ENCODE measurements at places on chromosomes 4 and X. TPM values are rescaled to one million over a fixed set of nuclear protein-coding genes. Genes with fewer than 3 reads are reported as not detected.

DNA sequence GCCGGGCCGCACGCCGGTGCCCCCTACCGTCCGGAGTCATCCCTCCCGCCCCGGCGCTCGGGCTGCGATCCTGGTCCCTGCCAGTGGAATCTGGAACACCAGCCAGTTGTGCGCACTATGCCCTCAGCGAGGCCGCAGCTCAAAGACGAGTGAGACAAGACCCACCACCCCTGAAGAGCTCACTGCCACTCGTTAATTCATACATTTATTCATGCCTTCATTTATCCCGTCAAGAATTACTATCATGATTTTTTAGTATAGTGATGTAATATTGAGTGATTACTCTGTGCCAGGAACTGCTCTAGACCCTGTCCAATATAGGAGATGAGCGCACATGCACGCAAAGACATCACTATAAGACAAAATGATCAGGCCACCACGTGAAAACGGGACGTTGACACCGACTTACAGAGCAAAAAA, 247 bp upstream of the PPA2 start:
- peaks cover 11% of the 10 kb centered on the region for H3K36me3 ChIP-seq
- H3K27me3 ChIP-seq: peaks cover 2% of the 10 kb centered on the region
- DNase-seq: no peak
- peaks cover 30% of the 10 kb centered on the region for H3K4me1 ChIP-seq
- peak overlapping the region; percentile 97 for H3K27ac ChIP-seq

DNA sequence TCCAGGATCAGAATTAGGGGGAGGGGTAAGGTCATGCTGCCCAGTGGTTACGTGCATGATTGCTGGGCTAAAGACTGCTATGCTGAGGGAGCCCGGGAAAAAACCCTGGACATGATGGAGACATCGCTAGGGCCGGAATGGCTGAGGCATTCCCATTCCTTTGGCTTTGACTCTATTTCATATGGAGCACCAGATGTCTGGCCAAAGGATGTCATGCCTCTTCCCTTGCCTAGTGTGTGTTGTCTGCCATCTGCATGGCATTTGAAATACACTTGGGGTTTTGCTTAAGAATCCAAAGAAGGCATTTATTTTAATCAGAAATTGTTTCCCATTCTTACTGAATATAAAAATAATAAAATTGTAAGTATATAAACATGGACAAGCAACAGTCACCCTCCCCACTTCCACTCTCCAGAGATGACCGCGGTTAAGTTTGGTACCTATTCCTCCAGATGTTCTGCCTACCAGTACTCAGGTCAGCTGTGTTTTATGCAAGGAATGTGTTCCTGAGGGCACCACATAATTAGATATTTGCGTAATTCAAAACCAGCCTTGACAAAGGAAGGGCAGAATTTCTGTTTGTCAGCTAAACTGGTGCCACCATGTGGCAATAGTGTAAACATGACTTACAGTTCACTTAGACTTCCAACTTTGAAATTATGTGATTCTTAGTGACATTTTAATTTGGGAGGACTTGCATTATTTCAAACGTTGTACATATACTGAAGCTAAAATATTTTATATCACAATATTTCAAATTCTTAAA, 105.9 kb downstream of the CT47B1 start:
- no peaks in the 10 kb centered on the region for H3K36me3 ChIP-seq
- H3K27ac ChIP-seq: no peak overlapping the region
- H3K4me1 ChIP-seq: peaks cover 3% of the 10 kb centered on the region
- H3K4me3 ChIP-seq: no peak overlapping the region
- H3K27me3 ChIP-seq: no peaks in the 10 kb centered on the region

DNA sequence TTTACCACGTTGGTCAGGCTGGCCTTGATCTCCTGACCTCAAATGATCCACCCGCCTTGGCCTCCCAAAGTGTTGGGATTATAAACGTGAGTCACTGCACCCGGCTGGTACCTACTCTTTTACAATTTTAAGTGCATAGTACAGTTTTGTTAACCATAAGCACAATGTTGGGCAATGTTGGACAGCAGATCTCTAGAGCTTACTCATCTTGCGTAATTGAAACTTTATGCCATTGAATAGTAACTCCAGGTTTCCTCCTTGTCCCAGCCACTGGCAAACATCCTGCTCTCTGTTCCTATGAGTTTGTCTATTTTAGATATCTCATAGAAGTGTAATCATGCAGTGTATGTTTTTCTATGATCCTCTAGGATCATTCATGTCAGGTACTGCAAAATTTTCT, 9.3 kb upstream of the CPE start:
- peaks cover 19% of the 10 kb centered on the region for H3K27me3 ChIP-seq
- no peaks in the 10 kb centered on the region for H3K36me3 ChIP-seq
- H3K4me1 ChIP-seq: no peaks in the 10 kb centered on the region
- H3K4me3 ChIP-seq: no peak overlapping the region
- H3K27ac ChIP-seq: no peak overlapping the region

DNA sequence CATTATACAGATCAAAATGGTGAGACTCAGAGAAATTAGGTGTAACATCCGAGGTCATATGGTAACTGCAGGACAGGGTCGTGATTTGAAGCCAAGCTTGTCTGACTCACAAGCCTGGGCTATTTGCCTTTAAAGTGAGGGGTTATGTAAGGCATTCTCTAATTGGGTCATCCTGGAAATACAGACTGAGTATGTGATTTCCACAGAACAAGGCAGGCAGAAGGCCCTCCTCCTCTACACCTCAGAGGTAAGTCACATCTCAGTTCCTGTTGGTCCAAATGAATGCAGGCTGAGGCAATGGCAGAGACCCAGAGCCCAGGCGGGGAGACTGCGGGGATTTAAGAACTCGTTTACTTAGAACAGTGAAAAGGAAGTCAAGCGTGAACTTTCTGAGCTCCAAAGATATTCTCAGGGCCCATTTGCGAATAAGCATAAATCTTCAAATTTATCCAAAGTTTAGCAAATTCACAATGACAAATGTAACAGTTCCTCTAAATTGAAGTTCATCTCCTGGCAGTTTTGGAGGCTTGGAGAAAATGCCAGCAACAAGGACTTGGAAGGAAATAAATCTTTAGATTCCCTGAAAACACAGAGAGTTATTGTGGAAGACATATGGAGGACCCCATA, 153.3 kb downstream of the LDB2 start:
- no peaks in the 10 kb centered on the region for H3K36me3 ChIP-seq
- DNase-seq: no peak
- no peak overlapping the region for H3K27ac ChIP-seq
- H3K4me1 ChIP-seq: no peaks in the 10 kb centered on the region
- no peaks in the 10 kb centered on the region for H3K27me3 ChIP-seq

- H3K4me1 ChIP-seq: no peaks in the 10 kb centered on the region
- peaks cover 41% of the 10 kb centered on the region for H3K27me3 ChIP-seq
- no peak overlapping the region for H3K4me3 ChIP-seq
- H3K27ac ChIP-seq: no peak overlapping the region
- no peaks in the 10 kb centered on the region for H3K36me3 ChIP-seq
- no peak for DNase-seq
Measured at GRCh38 chr4:185532293-185532692, 3.0 kb downstream of the PDLIM3 start.

SHROOM3 gene
- total RNA-seq: not detected

DNA sequence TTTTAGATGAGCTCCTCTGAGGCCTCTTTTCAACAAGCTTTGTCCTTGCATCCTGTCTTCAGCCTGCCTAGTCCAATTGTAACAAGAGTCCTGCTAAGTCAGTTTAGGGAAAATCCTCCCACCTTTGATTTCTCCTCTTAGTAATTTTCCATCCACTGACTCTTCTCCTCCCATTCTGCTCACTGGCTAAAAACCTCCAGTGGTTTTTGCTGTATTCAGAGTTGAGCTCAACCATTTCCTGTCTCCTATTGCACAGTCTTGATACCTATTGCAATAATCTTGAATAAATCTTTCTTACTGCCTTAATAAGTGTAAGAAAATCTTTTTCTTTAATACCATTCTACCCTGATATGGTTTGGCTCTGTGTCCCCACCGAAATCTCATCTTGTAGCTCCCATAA, 117.8 kb upstream of the ENPP6 start:
- peaks cover 22% of the 10 kb centered on the region for H3K36me3 ChIP-seq
- DNase-seq: no peak
- H3K4me3 ChIP-seq: peak overlapping the region; percentile 15
- peaks cover 14% of the 10 kb centered on the region for H3K4me1 ChIP-seq
- H3K27ac ChIP-seq: peak overlapping the region; percentile 55

DNA sequence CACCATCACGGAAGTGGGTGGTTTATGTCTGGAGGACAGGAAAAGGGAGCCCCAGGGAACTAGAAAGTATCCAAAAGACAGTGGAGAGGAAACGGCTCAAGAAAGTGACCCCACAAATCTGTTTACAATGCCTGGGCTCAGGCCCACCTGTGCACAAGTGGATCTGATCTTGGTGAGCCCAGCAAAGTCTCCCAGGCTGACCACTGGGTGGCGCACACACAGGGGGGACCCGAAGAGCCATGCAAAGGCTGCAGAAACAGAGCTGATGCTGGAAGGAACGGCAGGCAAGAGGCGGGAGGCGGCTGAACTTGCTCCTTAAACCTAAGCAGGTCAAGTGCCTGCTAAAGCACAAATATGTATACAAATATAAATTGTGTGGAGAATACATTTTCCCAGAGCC, 9.6 kb downstream of the HAUS7 start:
- H3K36me3 ChIP-seq: no peaks in the 10 kb centered on the region
- no peak overlapping the region for H3K4me3 ChIP-seq
- H3K27ac ChIP-seq: no peak overlapping the region
- DNase-seq: peak; percentile 57
- no peaks in the 10 kb centered on the region for H3K4me1 ChIP-seq
- no peaks in the 10 kb centered on the region for H3K27me3 ChIP-seq

DNA sequence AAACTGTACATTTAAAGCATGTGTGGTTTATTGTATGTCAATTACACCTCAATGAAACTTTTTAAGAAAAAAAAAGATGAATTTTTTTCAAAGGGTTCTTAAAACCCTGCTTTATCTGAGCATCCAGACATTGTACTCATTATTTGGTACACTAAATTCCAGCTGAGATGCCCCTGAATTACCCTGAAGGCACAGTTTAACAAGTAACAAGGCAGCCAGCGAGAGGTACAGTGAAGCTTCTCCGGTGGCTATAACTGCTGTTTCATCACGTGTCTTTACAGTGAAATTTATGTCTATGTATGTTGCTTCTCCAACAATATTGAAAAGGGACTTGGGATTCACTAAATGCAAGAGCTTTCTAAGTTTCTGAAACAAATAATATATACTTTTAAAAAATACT, 15.8 kb downstream of the SLC7A11 start:
- no peaks in the 10 kb centered on the region for H3K4me1 ChIP-seq
- DNase-seq: no peak
- H3K36me3 ChIP-seq: peaks cover 1% of the 10 kb centered on the region
- H3K27me3 ChIP-seq: peaks cover 3% of the 10 kb centered on the region
- no peak overlapping the region for H3K27ac ChIP-seq

GRCh38 chrX:97322401-97322800, 438.7 kb downstream of the RPA4 start:
- DNase-seq: no peak
- no peak overlapping the region for H3K4me3 ChIP-seq
- H3K27ac ChIP-seq: no peak overlapping the region
- H3K4me1 ChIP-seq: no peaks in the 10 kb centered on the region
- H3K27me3 ChIP-seq: no peaks in the 10 kb centered on the region

BLOC1S4 gene
- 24.3 TPM for total RNA-seq

ZNF732 gene
- total RNA-seq: not detected

DNA sequence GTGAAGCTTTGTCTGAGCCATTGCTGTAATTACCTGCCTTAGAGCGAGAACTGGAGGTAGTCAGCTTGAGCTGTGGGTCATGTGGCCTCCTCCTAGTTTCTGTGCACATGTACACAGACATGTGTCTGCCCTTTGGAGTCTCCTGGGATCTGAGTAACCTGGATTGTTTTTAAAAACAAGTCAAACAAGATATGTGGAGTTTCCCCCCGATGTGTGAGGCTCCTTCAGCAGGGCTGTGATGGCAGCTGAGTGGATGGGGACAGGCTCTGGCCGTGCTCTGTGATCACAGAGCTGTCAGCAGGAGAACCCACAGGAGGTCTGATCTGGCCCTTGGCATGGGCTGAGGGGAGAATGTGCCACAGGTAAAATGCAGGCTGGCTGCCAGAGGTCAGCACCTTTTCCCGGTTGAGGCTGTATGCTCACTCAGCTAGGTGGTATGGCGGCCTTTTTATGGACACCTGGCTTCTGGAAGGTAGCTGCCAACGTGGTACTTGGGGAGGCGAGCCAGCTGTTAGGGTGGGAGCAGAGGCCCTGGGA, 38.4 kb downstream of the NOP14 start:
- H3K36me3 ChIP-seq: peaks cover 36% of the 10 kb centered on the region
- H3K27me3 ChIP-seq: no peaks in the 10 kb centered on the region
- DNase-seq: peak; percentile 15
- peaks cover 30% of the 10 kb centered on the region for H3K4me1 ChIP-seq

GRCh38 chrX:99413317-99413716, 996.8 kb downstream of the PCDH19 start:
- no peaks in the 10 kb centered on the region for H3K4me1 ChIP-seq
- no peaks in the 10 kb centered on the region for H3K36me3 ChIP-seq
- H3K27me3 ChIP-seq: no peaks in the 10 kb centered on the region
- H3K4me3 ChIP-seq: no peak overlapping the region
- no peak overlapping the region for H3K27ac ChIP-seq

- H3K4me1 ChIP-seq: no peaks in the 10 kb centered on the region
- no peaks in the 10 kb centered on the region for H3K36me3 ChIP-seq
- no peaks in the 10 kb centered on the region for H3K27me3 ChIP-seq
- no peak overlapping the region for H3K4me3 ChIP-seq
- no peak overlapping the region for H3K27ac ChIP-seq
- no peak for DNase-seq
Measured at GRCh38 chrX:111830571-111830970, 45.4 kb upstream of the TRPC5OS start.

DNA sequence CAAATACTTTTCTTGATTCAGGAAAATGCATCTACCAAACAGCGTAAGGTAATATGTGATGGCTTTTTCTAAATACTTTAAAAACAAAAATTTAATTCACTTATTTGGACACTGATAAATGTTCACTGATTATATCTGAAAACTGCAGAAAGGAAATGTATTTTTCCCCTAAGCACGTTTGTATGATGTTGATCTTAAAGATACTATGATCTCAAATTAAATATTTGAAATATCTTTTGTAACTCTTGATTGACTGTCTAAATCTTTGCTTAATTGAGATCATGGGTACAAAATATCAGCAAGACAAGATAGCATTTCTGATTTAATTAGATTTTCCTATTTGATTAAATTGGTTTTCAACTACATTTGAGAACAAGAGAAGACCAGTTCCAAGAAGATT, 281.0 kb upstream of the UGT8 start:
- DNase-seq: no peak
- H3K27ac ChIP-seq: no peak overlapping the region
- peaks cover 4% of the 10 kb centered on the region for H3K27me3 ChIP-seq

XG gene
- total RNA-seq: not detected

FGFBP2 gene
- 23.9 TPM for total RNA-seq

DNA sequence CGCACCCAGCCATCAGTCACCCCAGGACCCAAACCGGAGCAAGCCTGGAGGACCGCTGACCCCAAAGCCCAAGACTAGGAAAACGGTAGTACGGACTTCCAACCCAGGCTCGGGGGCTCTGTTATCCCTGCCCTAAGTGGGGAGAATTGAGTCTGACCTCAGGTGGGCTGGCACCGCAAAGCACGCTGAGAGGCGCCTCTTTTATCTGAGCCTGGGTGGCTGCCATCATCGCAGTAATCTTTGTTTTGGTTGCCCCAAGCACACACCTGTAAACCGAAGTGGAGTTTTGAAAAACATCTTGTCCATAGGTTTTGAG, 894 bp upstream of the SH3RF1 start:
- H3K27ac ChIP-seq: no peak overlapping the region
- peaks cover 5% of the 10 kb centered on the region for H3K4me1 ChIP-seq
- peak overlapping the region; percentile 52 for H3K4me3 ChIP-seq
- no peak for DNase-seq

All from activated naive CD8-positive, alpha-beta T cell treated with anti-CD3 and anti-CD28 coated beads, Interleukin-2, amount 10 ng/mL, durations not matched to agents 7 days and 5 days (primary cell).